ENCODE measurements at places on chromosomes 12 and 14. TPM values are rescaled to one million over a fixed set of nuclear protein-coding genes. Genes with fewer than 3 reads are reported as not detected.

DNA sequence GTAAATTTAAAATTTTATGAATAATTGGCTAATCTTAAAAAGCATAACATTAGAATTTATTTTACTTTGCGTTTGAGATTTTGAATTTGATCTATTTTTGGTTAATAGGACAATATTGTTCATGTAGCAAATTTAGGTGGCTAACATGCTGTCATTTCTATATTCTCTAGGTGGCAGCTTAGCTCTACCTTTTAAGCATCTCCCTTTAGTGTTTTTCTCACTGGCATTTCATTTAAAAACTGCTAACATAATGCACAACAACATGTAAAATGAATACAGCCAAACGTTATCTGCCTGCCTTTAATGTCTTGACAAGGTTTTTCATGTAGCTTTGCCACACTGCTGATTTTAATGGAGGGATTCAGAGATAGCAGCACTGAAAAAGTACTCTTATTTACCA is 272.4 kb upstream of the FBXO33 start:
- DNase-seq, result no peak

GRCh38 chr14:78242086-78242485 is 71.9 kb downstream of the NRXN3 start:
- no peak for DNase-seq

SENP1 gene
- 21.3 TPM for total RNA-seq

SERPINA12 gene
- total RNA-seq, result not detected

DNA sequence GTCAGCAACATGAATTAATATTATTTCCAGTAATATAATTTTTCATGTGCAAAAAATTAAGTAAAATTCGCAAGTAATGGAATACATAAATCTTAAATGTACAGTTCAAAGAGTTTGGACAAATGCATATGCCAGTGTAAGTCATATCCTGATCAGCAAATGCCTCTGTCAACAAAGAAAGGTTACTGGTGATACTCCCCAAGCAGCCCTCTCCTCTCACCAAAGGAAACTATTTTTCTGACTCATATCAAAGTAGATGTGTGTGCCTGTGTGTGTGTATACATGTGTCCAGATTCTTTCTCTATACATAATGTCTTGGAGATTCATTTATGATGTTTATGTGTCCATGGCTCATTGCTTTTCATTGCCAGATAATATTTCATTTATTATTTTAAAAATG is 1035.0 kb downstream of the SLC16A7 start:
- DNase-seq, result no peak

Data from WTC11 (cell line).